ENCODE measurements at places on chromosomes 11 and 22. TPM values are rescaled to one million over a fixed set of nuclear protein-coding genes. Genes with fewer than 3 reads are reported as not detected.

The KDELR3 gene
- 3.3 TPM for total RNA-seq

The OR56A1 gene
- not detected for total RNA-seq

The MYO18B gene
- total RNA-seq = not detected

The CRYAB gene
- 264 TPM for total RNA-seq

The SCGB1D2 gene
- total RNA-seq = not detected

The OR51E2 gene
- total RNA-seq = 11.6 TPM

The CEP126 gene
- 3.7 TPM for total RNA-seq

The PATE4 gene
- not detected for total RNA-seq

The SCGB1C1 gene
- total RNA-seq = not detected

The MUC2 gene
- total RNA-seq = 2.5 TPM

The RAB36 gene
- total RNA-seq = 5.3 TPM

The HEPHL1 gene
- total RNA-seq = not detected

The OR4A16 gene
- not detected for total RNA-seq

The KIRREL3 gene
- 0.81 TPM for total RNA-seq

The TRMU gene
- total RNA-seq = 21.9 TPM

Measured in sigmoid colon (tissue), 7 donors.